ENCODE measurements at places on chromosomes 1 and 21.
A peak's percentile ranks its signal among the peaks of the same experiment; 100 is the strongest.

DNA sequence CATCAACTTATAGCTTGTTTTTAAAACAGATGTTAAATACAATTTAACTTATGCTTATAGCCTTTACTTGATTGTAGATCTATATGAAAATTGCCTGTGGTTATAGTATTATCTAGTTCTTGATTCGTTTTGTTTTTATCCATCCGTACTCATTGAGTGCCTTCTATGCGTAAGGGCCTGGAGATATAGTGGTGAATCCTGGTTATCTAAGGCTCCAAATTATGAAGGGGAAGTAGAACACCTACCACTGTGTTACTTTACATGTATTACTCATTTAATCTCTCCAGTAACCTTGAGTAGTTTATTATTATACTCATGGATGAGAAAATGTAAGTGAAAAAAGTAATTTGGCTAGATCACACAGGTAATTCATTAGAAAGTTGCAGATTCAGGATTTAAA, 121.8 kb downstream of the OSBPL9 start:
- no peak for DNase-seq

- DNase-seq = no peak
These were observed 17.5 kb downstream of the ITGB2 start for GRCh38 chr21:44903050-44903685.

- no peak for DNase-seq
These were observed 42.9 kb upstream of the CD53 start for GRCh38 chr1:110829955-110830553.

GRCh38 chr1:110120960-110121561, 8.8 kb downstream of the UBL4B start:
- no peak for DNase-seq

DNA sequence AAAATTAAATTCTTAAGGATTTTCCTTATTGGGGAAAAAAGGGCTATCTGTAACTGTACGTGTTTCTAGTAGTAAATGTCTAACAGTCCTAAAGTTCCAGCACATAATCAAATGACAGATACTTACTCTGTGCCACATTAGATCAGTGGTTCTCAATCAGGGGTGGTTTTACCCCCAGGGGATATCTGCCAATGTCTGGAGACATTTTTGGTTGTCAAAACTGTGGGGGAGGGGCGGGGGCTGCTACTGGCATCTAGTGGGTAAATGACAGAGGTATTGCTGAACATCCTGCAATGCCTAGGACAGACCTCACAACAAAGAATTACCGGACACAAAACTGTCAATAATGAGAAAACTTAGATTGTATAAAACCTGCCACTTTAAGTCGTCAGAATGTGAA, 33.4 kb upstream of the PTPRC start:
- DNase-seq = no peak

- DNase-seq = no peak
These were observed 593.1 kb downstream of the PTBP2 start for GRCh38 chr1:97314685-97315084.

DNA sequence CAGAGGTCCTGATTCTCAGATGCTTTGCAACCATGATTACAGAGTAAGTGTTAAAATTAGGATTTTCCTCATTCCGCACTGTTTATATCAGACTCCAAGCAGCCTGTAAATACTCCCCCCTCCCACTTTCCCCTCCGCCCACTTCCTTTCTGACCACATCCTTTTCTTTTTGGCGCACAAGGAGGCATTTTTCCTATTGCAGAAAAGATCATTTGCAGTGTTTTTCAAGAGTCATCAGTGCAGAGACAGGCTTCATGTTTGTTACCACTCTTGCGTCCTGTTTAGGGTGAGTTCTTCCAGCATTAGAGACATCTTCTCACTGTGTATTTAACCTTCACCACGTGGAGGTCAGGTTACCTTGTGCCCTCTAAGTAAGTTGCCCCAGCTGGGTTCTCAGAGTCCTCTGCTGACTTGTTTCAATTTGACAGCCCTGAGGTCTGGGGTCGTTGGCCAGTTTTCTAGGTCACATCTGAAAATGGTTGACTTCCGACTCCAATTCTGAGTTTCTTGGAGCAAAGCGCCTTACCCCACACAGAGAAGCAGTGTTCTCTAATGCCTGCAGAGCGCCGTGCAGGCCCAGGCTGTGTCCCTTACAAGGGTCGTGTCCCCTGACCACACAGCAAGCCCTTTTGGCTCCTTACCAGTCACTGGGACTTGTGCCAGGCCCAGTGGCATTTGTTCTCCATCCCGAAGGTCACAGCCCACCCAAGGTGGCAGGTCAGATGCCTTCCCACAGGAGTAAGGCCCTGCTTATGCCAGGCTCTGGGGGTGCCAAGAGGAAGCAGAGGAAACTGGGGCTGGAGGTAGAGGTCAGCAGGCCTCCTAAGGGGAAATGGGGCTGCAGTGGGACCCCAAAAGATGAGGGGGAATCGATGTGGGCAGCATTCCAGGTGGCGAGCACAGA, 85.6 kb downstream of the FAM78B start:
- no peak for DNase-seq

GRCh38 chr1:95752515-95753381, 518.7 kb downstream of the RWDD3 start:
- no peak for DNase-seq

- DNase-seq = no peak
These were observed 1.8 kb upstream of the TSPEAR start for GRCh38 chr21:44713130-44713529.

GRCh38 chr1:158185770-158186169, 5.1 kb downstream of the CD1D start:
- DNase-seq = peak; percentile 62
